ENCODE measurements at places on chromosomes 16 and 17.
A peak's percentile ranks its signal among the peaks of the same experiment; 100 is the strongest.

GRCh38 chr16:48960830-48961229, 320.8 kb downstream of the CBLN1 start:
- DNase-seq = no peak

DNA sequence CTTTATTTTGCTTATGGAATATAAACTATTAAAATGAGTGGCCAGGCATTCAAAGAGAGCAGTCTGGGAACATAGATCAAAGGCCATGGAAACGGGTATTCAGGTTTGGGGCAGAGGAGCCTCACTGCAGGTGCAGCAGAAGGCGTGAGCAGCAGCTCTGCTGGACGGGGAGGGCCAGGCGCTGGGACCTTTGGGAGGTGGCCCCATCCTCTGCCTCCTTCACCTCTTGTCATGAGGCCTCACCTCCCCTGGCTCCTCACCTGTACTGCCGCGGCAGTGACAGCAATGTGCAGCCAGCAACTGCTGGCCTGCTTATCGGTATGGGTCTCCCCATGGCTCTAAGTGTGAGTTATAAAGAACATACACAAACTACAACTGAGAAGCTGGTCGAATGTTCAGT, 109.4 kb downstream of the CDK5R1 start:
- no peak for DNase-seq

DNA sequence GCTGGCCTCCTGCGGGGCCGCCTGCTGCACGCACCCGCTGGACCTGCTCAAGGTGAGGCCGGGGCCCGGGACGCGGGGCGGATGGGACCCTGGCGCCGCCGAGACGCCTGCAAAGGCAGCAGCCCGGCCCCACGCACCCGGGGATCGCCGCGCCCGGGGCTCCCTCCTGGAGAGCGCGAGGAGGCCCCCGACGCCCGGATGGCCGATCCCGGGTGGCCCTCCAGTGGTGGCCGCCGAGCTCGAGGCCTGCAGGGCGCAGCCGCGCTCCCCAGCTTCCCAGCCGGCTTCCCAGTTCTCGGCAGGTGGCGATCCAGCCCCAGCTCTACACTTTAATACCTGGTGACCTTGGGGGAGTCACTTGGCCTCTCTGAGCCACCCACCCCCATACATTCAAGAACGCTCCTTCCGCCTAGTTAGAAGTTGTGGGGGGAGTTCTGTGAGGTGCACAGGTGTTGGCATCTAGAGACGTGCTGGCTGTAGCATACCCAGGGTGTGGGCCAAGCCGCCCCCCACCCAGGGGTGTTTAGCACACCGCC, 452 bp downstream of the SLC25A10 start:
- no peak for DNase-seq

DNA sequence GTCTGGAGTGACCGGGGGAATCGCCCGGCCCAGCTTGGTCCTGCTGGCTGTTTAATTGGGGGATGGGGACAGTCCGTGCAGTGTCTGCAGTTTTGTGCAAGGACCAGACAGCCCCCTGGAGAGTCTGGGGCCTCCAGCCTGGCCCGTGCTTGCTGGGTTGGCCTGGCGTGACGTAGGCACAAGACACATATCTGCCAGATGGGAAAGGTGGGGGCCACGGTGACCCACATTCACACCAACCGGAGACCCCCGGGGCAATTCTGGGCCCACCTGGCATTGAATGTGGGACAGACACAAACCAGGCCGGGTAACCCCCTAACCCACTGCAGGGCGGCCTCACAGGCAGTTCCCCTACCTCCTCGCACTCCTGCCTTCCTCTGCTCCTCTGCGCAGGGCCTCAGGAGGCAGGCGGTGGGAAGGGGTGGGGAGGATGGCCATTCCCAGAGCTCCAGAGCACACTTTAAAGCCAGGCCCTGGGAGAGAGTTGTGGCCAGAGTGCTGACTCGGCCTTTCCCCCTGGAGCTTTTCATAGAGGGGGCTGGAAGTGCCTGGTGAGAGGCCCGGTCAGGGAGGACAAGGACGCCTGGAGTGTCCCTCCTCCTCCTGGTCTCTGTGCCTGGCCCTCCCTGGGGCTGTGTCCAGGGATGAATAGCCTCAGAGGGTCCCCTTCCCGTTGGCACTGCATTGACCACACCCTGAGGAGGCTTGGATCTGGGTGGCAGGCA, 1.5 kb downstream of the MRC2 start:
- DNase-seq = no peak

- no peak for DNase-seq
Measured at GRCh38 chr17:73105431-73105830, 12.9 kb upstream of the SLC39A11 start.

DNA sequence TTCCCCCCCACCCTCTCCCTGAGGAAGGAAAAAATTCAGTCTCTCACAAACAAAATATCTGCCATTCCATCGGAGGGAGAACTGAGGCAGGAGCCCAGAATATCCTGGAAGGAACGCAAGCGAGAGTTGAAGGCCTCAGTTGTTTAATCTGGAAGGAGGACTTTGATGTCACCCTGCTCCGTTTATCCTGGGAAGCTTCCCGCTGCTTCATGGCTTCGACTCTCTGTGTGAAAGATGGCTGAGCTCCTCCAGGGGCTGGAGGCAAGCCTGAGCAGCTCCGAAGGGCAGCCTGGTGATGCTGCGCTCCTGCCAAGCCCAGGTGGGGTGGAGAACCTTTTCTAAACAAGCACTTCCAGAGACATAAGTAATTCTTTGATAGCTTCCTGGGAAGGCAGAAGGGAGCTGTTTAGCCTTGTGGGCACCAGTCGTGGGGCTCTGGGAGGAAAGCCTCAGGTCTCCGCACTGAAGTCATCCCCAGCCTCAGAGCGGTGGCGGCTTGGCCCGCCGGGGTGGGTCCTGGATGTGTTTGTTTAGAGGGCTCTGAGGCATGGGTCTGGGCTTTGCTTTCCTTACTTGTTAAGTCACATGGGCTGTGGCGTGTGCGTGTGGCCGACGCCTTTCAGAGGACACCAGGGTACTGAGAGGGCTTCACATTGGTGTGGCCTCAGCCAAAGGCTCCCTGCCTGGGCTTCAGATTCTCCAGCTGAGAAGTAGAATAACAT, 7.9 kb downstream of the NKD1 start:
- no peak for DNase-seq

DNA sequence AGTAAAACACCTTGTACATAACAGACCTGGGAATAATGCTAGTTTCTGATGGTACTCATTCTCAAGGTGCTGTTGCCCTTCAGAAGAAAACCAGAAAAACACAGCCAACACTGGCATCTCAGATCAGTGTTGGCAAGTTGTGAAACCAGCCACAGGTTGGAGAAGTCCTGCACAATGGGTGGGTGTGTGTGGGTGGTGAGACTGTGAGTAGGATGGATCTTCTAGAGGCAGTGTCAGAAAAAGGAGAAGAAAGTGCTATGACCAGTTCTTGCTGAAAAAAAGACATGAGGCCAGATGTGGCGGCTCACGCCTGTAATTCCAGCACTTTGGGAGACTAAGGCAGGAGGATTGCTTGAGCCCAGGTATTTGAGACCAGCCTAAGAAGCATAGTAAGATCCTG, 35.2 kb upstream of the SMIM36 start:
- DNase-seq = no peak

- DNase-seq = no peak
Measured at GRCh38 chr17:38894276-38894675, 24.4 kb downstream of the LASP1 start.

DNA sequence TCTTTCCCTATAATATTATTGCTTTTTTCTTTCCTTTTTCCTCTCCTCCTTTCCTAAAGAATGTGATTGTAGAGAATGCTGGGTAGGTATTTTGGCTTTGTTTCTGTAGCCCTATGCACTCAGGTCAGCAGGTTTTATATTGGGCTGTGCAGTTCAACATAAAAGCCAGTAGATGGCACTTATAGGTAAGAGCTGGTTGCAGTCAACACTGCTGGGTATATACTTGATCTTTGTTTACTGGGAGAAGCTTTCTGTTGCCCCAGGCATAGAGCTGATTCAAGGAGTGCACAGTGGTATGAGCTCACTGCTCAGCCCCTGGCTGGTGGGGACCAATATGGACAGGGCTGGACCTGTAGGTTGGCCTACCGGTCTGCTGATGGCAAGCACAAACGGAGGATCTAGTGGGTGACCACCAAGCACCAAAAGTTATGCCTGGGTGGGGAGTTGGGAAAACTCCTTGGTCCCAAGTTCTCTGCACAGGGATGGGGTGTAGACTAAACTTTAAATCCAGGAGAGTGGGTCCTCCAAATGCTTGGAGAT, 378.9 kb downstream of the PMP22 start:
- DNase-seq = no peak

GRCh38 chr17:6208608-6209180, 138.5 kb downstream of the WSCD1 start:
- DNase-seq = no peak

DNA sequence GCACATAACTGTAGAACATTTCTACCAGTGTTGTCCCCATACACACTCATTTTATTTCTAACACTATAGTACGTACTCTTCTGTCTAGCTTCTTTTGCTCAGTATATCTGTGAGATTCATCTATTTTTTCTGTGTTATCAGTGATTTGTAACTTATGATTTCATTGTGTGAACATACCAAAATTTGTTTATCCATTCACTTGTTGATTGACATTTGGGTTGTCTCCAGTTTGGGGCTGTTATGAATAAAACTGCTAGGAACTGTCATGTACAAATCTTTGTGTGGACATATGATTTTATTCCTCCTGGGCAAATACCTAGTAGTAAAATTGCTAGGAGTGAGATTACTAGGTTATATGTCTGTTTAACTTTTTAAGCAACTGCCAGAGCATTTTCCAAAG, 9.6 kb downstream of the CYB5B start:
- no peak for DNase-seq

DNA sequence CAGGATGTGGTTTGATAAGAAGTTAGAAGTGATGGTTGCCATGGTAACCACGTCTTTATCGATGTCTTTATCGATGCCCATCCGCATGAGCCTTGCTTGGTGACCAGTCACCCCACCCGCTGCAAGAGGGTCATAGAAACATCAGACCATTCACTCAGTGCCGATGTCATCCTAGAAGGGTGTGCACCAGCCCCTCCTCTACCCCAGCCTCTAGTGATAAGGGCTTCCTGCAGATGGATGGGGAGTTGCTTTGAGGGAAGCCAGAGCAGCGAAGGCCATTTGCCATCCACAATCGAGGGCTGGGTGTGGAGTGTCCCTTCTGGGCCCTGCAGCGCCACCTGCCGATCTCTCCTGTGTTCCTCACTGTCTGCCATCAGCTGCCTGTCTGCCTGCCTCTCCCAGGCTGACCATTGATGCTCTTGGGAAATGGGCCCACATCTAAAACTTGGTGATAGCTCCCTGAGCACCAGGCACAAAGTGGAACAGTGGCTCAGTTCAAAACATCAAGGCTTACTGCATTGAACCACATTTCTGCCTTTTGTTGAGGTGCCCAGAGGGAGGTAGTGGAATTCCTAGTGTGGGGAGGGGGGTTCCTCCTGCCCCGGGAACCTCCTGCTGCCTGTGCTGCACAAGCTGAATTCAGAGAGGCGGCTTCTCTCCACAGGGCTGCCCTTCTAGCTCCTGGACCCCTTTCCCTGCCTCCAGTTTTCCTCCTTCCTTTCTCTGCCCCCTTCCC, 8.9 kb downstream of the CALB2 start:
- DNase-seq = peak; percentile 52

DNA sequence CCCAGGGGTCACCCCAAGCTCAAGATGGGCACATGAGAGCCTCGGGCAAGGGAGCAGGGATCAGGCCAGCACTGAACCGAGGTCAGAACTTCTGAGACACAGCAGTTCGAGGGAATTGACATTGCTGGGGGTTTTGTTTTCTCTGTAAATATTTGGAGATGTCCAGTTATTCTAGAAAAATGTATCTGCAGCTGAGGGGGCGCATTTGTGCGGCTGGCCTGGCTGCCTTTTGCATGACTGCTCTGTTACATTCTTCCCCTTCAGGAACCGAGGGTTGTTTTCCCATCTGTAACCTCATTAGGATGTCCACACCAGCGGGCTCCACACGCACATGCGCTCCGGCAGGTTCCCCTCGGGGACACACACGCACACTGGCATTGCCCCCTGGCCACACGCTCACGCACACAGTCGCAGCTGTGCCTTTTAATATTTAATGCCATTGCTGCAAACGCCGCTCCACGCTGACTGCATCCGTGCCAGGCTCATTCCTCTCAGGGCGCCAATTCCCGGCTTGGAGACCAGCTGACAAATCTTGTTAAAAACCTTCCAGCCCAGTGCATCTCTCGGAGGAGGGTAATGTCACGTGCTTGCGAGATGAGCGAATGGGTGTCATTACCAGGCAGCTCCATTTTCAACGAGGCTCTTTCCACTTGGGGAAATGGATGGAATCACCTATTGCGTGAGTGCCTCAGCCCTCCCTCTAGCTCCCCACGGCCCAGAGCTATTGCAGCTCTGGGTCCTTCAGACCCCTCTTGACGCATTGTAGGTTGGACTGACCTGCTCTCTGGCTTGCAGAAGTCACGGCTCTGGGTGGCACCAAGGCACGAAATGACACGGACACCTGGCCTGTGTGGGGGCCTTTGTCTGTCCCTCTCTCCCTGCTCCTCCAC, 13.1 kb downstream of the CCR7 start:
- DNase-seq = peak; percentile 26

DNA sequence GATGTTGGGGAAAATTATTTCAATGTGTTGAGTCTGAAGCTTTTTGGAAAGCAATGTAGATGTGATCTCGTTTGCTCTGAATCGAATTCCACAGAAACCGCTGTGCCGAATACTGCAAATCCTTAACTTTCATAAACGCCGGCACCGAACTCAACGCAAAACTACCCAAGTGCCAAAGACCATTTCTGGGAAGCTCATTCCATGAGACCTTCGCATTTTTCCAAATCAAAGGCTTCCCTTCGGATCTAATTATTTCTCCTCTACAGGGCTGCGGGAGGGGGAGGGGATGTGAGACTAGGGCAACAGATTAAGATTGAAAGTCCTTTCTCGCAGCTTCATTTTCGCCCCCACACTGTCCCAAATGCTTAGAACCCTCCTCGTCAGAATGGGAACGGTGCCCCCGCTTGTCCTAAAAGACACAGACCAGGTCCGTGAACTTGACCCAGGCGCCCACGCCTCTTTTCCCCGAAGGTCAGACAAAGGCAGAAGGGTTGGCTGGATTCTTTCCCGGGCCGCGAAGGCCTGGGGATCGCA, 4.0 kb downstream of the PRAC1 start:
- DNase-seq = no peak

DNA sequence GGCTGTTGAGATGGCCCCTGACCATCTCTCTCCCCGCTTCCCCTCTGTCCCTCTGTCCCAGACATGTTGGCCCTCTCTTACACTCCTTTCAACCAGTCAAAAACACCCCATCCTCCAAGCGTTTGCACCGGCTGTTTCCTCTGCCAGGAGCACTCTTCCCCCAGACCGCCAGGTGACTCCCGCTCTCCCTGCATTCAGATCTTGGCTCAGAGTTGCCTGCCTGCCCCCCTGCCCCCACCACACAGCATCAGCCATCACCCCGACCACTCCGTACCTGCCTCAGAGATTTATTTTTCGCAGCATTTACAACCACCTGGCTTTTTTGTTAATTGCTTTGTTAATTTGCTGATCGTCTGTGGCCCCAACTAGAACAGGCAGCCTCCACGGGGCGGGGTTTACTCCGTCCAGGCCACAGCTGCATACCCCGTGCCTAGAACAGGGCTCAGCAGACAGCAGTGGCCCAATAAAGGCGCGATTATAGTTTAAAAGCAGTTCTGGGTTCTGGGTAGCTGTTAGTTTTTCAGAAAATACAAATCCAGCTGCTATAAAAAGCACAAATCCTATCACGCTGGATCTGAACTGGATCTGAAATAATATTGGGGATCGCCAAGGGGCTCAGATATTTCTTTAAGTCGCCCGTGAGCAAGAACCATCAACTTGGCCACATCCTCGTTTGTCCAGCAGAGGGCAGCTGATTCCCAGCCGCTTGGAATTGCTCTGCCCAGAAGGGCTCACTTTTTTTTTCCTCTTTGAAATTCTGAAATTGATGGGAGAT, 173.6 kb downstream of the IRF8 start:
- DNase-seq = peak; percentile 54

Data from activated naive CD8-positive, alpha-beta T cell treated with anti-CD3 and anti-CD28 coated beads, Interleukin-2, amount 50 U/mL, for 24 hours (primary cell).